Muscle of back (tissue), 13 donors: ENCODE measurements at places on chromosomes 12 and 14.

GRCh38 chr12:89357297-89357730, 5.0 kb upstream of the DUSP6 start:
- DNase-seq, result no peak

DNA sequence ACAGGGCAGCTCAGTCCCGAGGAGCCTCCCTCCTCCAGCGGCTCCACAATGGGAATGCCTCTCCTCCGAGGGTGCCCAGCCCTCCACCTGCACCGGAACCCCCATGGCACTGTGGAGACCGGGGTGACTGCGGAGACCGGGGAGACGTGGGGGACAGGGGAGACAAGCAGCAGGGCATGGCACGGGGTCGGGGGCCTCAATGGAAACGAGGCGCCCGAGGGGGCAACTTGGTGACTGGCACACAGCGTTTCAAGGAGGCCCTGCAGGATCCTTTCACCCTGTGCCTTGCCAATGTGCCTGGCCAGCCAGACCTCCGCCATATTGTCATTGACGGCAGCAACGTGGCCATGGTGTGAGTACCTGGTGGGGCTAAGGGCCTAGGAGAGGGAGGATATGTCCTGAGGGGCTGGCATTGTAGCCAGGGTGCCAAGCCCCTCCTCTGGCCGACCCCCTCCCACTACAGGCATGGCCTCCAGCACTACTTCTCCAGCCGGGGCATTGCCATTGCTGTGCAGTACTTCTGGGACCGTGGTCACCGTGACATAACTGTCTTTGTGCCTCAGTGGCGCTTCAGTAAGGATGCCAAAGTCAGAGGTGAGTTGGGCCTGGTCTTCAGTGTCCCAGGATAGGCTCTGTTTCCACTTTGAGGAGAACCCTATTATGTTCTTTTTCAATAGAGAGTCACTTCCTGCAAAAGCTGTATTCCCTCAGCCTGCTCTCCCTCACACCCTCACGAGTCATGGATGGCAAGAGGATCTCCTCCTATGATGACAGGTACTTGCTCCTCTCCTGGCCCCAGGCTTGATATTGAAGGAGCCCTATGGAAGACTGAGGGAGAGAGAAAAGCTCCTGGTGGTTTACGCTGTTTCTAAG, 2.7 kb downstream of the KHNYN start:
- no peak for DNase-seq

GRCh38 chr12:5088586-5089264, 45.0 kb downstream of the KCNA5 start:
- DNase-seq, result no peak

- DNase-seq, result peak; percentile 85
These were observed 682 bp downstream of the KIAA0586 start for GRCh38 chr14:58428118-58428683.

DNA sequence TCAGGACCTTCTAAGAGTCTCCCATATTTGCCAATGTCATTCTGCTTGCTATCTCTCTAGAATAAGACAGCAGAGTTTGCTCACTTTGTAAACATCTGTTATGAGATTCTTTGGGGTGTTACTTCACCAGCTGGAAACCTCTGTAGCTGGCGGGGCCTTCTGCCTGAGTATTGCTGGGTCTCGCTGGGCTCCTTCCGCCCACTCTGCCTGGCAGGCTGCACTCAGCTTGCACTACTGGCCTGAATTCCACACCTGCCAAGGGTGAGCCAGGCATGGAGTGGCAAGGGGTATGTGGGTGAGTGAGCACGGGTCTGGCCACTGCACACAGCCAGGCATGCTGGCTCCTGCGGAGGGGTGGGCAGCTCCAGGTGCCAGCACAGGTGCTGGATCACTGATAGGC, 267.3 kb upstream of the PDE3A start:
- peak; percentile 47 for DNase-seq

DNA sequence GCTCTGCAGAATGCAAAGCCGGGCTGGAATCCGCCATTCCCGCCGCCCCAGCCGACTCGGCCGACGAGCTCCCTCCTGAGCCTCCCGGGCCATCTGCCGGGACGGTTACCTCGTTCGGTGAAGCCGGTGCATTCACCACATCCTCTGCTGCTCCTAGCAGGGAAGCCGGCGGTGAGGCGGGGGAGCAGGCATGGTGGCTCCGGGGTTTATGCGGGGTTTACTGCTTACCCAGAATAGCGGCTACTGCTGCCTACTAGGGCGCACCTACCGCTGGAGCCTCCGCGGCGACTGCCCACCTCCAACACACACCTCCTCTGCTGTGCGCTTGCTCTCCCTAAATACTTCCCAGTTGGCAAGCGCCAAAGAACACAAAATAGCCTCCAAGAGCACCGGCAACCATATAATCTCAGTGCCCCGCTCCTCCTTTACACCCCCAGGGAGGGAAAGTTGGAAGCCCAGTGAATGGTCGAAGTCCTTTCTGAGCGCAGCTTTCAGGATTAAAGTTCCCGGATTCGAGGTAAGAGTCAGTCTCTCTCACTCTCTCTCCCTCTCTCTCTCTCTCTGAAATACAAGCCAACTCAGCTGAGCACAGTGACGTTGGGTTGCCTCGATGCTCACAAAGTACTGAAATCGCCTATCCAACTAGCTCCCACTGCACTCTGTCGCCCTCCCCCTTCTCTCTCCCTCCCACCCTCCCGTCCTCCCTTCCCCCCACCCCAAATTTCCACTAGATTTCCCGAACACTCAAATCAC, at the start of gene TBX5:
TBX5 (minus strand) TSS at position 626 of the 753 bp plus-strand sequence. CDS start 2,246 bp downstream, outside the sequence.
- peak; percentile 70 for DNase-seq
